ELF-1 (cell line): ENCODE measurements at places on chromosomes 1 and 21.

- no peak for DNase-seq
Measured at GRCh38 chr1:177770096-177770495, 199.8 kb downstream of the SEC16B start.

DNA sequence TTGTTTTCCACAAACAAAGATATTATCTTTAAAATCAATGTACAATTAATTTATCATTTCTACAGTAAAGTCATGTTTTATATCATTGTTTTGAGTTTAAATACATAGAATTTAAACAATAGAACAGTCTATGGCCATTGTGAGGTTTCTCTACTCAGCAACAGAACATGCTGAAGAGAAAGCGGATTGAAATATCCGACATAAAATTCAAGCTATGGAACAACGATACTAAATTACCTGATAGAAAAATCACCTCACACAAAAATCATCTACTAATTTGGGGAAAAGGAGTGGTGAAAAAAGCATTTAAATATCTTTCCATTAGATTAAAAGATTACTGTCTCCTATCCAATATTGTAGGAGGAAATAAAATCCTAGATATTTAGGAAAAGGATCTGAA lies 12.6 kb downstream of the CDKN2C start:
- DNase-seq: no peak

DNA sequence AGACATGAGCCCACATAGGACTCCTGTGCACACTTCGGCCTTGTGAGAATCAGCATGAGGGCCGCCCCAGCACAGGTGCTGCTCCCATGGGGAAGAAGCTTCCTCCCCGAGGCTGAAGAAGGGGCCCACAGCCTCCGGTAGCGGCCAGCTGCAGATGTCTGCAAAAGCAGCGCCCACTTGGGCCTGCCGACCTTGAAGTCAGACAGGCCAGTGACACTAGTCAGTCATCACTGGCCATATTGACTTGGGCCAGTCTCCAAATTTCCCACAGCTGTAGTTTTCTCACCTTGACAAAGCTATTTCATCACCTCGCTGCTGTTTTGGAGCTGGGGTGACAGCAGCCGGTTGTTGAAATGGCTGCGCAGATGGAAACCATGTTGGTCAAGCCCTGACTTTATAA lies 83.0 kb downstream of the RIPK4 start:
- DNase-seq: no peak

DNA sequence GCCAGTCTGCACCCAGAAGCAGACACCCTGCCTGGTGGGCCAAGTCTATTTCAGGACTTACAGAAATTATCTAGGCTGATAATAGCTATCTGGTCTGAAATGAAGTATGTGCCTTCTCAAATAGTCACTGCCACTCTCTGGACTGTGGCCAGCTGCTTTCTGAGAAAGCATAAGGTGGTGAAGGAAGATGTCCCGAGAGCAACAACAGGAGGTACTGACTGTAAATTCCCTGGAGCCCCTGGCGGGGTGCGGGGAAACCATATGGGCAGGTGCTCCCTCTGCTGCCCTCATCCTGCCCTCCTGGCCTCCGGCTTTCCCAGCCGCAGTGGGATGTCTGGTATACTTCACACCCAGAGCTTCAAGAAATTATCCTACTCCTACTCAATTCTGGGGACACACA lies 86.8 kb downstream of the TGFBR3 start:
- DNase-seq: no peak

DNA sequence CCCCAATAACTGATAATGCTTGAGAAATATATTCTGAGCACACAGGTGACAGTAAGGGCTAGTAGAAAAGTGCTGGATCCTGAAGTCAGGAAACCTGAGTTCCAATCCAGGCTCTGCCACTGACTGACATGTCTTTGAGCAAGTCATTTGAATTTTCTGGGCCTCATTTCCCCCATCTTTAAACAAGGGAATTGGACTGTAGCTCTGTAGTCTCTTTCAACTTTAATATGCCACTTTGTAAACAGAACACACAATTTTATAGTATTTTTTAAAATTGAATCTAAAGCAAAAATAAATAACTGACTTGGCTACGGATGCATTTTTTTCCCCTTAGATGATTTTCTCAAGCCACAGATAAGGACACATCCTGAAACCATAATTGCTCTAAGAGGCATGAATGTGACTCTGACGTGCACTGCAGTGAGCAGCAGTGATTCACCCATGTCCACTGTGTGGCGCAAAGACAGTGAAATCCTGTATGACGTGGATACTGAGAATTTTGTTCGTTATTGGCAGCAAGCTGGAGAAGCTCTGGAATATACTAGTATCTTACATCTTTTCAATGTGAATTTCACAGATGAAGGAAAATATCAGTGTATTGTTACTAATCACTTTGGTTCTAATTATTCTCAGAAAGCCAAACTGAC lies 37.0 kb downstream of the LRIG2 start:
- no peak for DNase-seq

- DNase-seq: peak; percentile 79
Measured at GRCh38 chr1:54671985-54672608, 30.5 kb downstream of the MROH7 start.

DNA sequence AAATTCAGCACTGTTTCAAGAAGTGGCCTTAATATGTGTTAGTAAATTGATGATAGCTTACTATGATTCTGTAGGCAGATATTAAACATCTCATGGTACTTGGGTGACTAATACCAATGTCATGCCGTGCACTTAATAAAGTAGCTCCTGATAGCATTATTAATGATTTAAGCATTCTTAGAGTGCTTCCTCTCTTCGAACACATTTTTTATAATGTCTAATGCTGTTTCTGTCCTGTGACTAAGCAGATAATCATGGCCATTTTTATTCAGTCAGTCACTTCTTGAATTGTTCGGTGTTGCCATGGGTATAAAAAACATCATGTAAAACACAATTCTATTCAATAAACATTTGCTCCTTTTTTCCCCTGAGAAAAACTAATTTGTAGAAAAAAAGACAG lies 804.6 kb upstream of the ADGRL4 start:
- no peak for DNase-seq

- DNase-seq: peak; percentile 22
Measured at GRCh38 chr1:34166191-34166624, 1.2 kb upstream of the CSMD2 start.

- no peak for DNase-seq
Measured at GRCh38 chr21:38714999-38715398, 90.7 kb upstream of the ETS2 start.

DNA sequence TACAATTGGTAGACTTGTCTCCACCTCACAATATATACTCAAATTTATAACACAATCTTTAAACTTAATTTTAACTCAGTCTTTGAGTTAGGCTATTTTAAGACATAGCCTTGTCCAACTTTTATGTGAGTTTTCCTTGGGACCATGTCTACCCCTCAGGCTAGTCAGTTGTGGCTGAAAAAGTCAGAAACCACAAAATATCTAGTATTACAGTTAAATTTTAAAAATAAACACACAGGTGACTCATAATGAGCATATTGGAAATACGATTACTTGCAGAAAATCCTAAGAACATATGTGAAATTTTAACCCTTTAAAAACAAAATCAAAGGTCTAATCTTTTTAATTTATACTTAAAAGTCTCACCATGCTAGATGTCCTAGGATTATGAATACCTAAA lies 4.8 kb upstream of the ASB17 start:
- DNase-seq: no peak

DNA sequence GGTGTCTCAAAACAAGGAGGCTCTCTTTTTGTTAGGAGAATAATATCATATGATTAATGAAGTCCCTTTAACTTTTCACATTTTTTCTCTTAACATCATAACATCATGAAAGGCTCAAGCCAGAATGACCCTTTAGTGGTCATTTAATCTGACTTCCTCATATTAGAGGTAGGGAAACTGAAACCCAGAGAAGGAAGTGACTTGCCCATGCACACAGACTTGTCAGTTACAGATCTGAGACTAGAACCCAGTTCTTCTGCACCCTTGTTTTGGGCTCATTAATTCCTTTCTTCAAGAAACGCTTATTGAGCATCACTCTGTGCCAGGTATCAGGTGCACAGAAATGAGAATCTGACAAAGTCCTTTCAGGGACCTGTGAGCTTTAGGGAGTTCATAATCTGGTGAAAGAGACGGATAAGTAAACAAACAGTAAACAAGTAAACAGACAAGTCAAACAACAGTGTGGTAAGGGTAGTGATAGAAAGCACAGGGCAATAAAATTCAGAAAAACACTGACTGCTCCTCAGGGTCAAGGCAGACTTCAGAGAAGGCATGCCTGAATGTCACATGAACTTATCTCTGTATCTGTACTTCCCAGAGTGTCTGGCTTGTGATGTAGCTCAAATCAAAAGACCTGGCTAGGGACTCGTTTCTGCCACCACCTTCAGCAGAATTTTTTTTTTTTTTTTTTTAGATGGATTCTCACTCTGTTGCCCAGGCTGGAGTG lies 38.3 kb upstream of the OSBPL9 start:
- no peak for DNase-seq

DNA sequence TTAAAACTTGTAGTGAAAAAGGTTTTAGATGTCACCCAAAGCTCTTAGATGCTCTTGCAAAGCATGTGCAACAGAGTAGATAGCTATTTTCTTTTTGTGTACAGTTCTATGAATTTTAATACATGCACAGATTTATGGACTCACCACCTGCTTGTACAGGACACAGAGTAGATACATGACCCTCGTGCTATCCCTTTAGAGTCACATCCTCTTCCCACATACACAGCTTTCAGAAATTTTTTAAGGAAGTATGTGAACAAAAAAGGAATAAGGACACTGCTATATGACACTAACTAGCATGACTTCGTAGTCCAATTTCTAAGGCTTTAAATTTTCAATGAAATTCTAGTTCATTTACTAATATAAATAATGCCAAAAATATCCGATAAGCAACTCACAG lies 60.9 kb downstream of the ABL2 start:
- no peak for DNase-seq

GRCh38 chr1:199046618-199047017 lies 407.8 kb downstream of the PTPRC start:
- no peak for DNase-seq

GRCh38 chr1:81594206-81594605 lies 206.5 kb upstream of the ADGRL2 start:
- DNase-seq: no peak

DNA sequence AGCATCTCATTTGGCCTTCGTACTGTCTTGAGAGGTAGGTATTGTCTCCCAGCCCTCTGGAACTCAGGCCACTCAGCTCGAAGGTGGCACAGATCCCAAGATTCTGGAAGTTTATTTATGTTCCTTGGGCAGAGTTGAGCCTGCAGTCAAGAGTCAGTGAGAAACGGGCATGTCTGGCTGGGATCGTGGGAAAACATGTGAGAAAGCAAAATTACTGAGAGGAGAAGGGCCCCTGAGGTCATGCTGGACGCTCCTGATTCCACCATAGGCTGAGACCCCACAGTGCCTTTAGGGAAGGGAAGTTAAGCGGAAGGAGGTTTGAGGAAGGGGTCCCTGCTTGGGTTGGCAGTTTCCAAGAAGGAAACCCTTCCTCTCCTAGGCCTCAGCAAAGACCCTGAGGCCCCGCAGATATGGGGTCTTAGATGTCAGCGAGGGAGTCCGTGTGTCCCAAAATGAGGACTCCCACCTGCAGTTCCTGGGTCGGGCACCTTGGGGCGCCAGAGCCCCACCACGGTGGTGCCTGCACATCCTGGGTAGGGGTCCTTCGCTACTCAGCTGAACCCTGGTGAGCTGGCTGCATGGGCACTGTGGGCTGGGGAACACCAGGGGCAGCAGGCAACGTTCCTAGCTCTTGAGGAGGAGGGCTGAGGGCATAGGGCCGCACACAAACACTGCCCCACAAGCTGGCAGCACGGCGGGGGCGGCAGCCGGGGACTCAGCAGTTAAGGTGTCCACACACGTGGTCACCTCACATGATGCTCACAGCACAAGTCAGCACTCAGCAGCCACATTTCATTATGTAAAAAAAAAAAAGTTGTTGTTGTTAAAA lies 12.3 kb upstream of the SEMA4A start:
- DNase-seq: peak; percentile 91

DNA sequence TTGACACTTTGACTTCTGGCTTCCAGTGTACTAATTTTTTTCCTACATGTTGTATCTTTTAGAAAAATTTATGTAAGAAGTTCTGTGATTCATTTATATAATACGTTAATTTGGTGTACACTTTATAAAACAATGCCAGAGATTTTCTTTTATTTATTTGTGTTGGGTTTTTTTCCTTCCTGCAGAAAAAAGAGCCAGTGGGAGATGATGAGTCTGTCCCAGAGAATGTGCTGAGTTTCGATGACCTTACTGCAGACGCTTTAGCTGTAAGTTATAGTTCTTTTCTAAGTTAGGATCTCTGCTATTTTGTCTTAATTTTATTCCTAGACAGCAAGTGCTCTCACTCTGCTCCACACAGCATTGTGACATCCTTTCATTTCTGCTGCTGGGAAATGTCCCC lies 14.4 kb downstream of the SARS1 start:
- no peak for DNase-seq

- DNase-seq: no peak
Measured at GRCh38 chr1:235683653-235684052, 34.1 kb upstream of the GNG4 start.

- DNase-seq: no peak
Measured at GRCh38 chr1:55860326-55860725, 645.2 kb upstream of the USP24 start.

GRCh38 chr1:42420121-42420520 lies 35.7 kb downstream of the ZMYND12 start:
- no peak for DNase-seq

GRCh38 chr1:48062353-48062752 lies 65.2 kb upstream of the TRABD2B start:
- no peak for DNase-seq

- DNase-seq: no peak
Measured at GRCh38 chr1:182611787-182612186, 7.6 kb upstream of the RGS16 start.

GRCh38 chr1:29532285-29532684 lies 296.0 kb downstream of the PTPRU start:
- DNase-seq: no peak

- peak; percentile 81 for DNase-seq
Measured at GRCh38 chr1:24199291-24199900, 12.3 kb upstream of the IFNLR1 start.

GRCh38 chr1:109641078-109641740 lies 14.7 kb upstream of the GSTM4 start:
- DNase-seq: no peak

GRCh38 chr1:245142976-245143375 lies 11.8 kb upstream of the KIF26B start:
- DNase-seq: no peak

- no peak for DNase-seq
Measured at GRCh38 chr21:36479415-36480402, at the start of gene CLDN14. Gene CLDN14 (minus strand): TSS chr21:36480122. CDS start chr21:36461695, 18,427 bp downstream.

DNA sequence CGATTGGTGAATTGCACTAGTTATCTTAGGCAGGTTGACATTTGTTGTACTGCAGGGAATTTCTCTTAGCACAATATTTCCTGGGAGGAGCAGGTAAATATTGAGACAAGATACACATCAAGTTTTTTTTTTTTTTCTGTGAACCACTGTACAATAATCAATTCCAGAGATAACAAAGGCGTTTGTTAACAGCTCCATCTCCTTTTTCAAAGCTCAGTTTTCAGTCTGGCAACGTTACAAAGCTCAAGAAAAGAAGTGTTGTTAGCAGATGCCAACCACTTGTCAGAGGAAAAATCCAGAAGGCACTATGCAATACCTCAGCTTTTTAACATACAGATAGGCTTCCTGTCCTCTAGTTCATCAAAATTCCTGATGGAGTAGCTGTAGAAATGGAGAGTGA lies 40.9 kb upstream of the DAB1 start:
- DNase-seq: no peak
